ENCODE measurements at places on chromosomes 7 and 10.

DNA sequence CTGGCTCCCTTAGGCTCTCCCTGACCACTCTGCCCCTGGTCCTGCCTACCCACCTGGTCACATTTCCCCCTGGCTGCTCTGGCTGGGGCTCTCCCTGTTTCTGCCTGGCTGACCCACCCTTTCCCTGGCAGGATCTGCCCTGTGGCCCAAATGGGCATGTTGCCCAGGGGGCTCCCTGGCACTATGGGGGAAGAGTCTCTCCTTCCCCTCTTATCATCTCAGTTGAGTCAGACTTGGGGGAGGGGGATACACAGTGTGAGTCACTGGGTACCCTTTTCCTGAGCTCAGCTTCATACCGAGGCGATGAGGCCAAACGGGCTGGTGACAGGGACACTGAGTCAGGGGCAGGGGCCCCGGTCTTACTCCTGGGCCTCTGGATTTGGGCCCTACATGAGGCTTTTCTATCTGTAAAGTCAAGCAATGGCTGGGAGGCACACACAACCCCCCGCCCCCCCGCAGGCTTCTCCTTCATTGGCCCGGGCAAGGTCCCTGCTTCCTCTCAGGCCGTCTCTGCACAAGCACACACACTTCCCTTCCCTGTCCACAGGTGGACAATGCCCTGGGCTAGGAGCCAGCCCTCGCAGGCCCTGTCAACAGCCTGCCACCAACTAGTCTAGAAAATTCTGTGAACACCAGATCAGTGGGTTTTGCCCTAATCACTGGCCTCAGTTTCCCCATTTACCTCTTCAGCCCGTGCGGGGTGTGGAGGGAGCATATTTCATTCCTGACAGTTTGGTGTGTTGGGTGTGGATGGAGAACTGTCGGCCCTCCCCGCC, 627 bp upstream of the FLNC start:
- no peak for DNase-seq

DNA sequence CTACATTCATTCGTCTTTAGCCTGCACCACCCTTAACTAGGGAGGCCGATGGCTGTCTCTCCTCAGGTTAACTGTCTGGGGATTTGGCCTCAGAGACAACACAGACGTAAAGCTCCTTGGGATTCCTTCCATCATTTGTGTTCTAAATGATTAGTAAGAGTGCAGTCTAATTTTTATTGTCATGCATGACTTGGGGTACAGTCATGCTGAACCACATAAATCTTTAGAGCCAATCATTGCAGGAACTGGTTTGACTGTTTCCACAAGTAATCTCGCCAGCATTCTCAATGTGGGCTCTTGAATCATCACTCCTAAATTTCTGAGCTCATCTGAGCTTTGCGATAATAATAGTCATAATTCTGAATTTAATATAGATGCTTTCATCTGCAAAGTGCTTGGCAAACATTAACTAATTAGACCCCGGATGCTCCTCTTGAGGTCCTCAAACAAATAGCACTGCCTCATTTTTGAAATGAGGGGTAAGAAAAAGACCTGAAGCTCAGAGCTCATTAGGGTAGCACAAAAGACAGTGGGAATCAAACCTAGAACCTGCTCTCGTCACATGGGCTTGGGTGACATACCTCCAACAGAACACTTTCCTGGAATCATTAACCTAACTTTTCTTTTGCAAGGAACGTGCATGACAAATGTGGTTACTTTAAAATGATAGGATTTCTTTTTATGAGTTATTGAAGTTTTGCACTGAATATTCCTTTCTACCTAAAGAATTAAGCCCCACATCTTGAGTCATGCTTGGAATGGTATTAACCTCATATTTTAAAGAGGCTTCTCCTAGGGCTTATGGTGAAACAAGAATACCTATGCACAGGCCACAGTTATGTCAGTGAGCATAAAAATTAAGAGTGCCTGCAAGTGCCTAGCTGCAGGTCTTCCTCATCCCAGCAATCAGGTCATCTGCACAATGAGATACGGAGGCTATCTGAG, 118.9 kb upstream of the NRP1 start:
- no peak for DNase-seq

GRCh38 chr10:77422491-77423338, 214.9 kb downstream of the KCNMA1 start:
- DNase-seq = no peak

DNA sequence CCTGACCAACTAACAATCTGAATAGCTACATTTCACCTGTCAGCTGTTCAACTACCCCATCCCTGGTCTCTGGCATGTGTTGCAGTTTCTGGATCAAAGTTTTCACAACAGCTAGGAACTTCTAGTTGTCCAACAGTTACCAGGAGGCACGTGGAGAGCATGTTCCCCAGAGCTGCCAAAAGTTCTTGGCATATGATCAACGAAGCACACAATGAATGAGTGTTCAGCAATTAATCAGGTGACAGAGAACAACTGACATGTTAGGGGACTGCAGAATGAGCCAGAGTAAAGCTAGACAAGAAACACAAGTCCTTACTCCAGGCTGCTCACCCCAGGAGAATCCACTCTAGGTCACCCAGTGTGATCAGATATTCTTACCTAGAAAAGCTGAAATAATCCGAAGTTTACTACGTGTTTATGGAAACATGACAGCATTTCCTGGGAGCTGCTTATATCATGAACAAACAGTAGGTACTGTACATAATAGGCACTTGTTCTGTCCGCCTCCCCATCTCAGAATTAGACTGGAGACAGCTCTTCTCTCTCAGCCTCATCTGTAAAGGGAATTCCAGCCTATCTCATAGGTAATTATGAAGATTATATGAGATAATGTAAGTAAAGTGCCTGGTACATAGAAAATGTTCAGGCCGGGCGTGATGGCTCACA, 50.6 kb downstream of the ZNF438 start:
- no peak for DNase-seq

GRCh38 chr10:129712000-129712399, 245.0 kb downstream of the MGMT start:
- no peak for DNase-seq

Data from activated CD4-positive, alpha-beta T cell treated with anti-CD3 and anti-CD28 coated beads, Interleukin-10, Interleukin-2, amounts not matched to agents 100 ng/mL and 50 ng/mL, durations not matched to agents 16 hours and 8 hours (primary cell).